ENCODE measurements at places on chromosomes 6 and 20. TPM values are rescaled to one million over a fixed set of nuclear protein-coding genes. Genes with fewer than 3 reads are reported as not detected.

TP53INP2 gene
- polyA plus RNA-seq = 1.4 TPM

- DNase-seq = peak; percentile 96
These were observed at the start of gene RHAG for GRCh38 chr6:49636713-49637349. Gene RHAG (minus strand): TSS chr6:49636839. CDS start chr6:49636812, 27 bp downstream.

CASS4 gene
- 21.7 TPM for polyA plus RNA-seq

DNA sequence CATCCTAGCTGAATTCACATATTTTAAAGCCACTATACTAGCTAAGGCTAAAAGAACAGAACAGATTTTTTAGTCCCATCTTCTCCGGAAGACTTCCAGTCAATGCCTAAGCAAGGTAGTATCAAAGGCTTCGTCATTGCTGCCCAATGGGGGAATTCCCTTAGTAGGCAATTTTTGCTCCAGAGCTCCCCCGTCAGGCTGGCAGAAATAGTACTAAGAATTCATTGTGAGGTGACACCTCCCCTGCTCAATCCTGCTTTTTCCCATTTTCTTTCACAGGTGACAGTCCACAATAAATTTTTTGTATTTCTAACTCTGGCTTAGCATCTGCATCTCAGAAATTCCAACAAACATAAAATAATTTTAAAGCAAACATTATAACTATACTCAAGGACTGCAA lies 52.8 kb upstream of the SRSF6 start:
- DNase-seq = peak; percentile 44

DNA sequence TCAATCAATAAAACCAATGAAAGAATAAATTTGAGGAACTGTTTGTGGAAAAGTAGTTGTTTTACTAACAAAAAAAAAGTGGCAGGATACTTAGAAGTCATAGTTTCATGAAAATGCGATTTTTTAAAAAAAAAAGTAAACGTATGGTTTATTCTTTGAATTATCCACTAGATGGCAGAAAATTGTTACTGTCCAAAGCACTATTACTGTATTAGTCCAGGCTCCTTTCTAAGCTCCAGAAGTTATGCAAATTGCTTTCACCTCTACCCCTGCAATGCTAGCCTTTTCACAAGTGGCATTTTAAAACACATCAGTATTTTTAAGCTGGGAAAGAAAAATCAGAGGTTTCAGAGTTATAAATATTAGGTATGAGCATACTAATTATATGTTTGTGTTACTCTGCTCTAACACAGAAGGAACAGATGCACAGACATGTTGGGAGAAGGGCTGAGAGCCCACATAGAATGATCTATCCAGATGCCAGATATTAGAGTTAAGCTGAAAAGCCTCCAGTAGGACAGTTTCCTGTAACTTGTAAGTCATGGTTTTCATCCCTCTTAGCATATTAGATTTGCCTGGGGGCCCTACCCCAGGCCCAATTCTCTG lies 63.9 kb downstream of the FHL5 start:
- DNase-seq = peak; percentile 13

DNA sequence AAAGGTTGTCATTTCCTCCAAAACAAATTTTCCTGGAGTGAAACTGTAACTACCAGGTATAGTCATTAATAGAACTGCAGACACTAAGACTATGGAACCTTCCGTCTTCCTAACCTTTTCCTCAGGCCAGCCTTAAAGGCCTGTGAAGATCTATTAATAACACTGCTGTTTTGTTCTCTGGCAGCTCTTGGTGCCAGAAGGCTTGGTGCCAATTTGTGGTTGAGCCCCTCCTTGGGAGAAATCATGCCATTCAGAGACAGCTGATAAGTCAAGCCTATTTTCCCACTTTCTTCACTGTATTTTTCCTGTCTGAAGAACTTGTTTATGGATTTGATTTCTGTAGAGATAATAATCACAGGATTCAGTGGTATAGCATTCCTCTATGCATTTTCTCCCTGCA lies 64.8 kb downstream of the HCRTR2 start:
- DNase-seq = no peak

GRCh38 chr6:139625081-139625939 lies 250.9 kb upstream of the CITED2 start:
- DNase-seq = peak; percentile 71

DNA sequence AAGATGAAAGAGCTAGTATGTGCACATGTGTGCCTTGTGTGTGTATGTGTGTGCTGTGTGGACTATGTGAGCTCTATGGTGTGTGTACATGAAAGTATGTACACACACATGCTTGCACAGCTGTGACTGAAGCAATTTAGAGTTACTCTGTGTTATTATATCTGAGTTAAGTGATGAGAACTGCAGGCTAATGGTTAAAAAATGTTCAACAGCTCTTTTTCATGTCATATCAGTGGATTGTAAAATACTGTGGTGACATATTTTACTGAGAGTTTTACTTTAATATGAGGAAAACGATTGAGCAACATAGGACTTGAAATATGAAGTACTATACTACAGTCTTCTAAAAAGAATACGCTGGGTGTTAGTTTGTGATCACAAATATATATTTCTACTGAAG lies 195.7 kb upstream of the KCNK16 start:
- no peak for DNase-seq

SLC18B1 gene
- 32.0 TPM for polyA plus RNA-seq

Data from K562 (cell line).